ENCODE measurements at places on chromosomes 12 and 14.

DNA sequence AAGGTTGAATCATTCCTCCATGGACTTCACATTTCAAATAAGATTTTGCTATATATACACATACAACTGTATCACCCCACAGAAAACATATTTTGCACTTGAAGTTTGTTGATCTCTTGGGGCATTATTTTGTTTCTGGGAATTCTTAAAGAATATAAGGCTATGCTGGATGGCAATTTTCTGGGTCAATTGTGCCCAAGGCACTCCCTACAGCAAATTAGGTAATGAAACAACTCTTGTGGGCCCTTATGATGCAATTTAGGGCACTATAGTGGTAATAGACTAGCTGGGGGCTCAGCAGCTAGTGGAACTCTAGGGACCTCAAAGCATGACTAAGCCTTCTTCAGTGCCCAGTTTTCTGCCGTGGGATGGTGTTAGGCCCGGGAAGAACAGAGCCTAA is 444.4 kb downstream of the NRXN3 start:
- no peak for DNase-seq

DNA sequence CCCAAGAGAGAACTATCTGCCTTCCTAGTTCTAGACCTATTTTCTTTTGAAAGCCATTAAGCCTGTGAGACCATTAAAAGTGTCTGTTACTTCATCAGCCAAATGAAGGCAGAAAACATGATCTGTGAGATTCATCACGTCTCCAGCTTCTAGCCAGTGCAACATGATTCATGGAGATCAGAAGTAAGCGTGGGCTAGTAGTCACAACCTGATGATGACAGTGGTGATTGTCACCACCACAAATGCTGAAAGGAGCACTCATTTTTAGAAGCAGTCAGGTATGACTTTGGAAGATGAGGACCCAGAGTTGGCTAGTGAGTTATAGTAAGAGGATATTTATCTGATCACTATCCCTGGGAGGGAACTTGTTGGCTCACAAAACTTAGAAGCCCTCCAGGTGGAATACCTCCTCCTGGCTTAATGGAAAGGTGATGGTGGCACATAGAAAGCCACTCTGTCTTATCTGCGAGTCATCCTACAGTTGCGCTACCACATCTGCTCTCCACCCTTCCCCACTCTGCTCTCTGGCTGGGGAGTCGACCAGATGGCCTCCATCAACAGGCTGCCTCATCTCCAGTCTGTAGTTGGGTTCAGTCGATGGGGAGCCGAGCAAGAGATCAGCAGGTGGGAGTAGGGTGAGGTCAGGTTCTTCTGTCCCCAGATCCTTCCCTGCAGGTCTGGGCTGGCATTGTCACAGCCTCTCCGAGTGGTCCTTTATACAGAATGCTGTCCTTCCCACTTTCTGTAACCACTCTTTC is 317.6 kb upstream of the FKBP4 start:
- no peak for DNase-seq

GRCh38 chr14:106840258-106840657 is 1313.9 kb downstream of the TMEM121 start:
- DNase-seq = peak; percentile 16

- DNase-seq = no peak
Observed at GRCh38 chr14:96158735-96159134, 45.9 kb upstream of the BDKRB2 start.

GRCh38 chr14:47226877-47227520 is 448.4 kb downstream of the MDGA2 start:
- DNase-seq = no peak

DNA sequence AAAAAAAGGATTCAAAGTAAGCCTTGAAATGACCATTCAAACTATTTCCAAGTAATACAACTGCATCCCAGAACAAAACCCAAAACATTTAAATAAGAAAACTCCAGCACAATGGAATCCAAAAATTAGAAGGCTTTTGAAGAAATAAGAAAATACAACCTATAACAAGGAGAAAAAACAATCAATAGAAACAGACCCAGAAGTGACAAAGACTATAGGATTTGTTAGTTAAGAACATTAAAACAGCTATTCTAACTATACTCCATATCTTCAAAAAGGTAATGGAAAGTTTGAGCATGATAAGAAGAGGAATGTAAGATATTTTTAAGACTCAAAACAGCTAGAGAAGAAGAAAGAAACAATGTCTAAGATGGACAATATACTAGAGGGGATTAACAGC is 39.3 kb upstream of the SRP54 start:
- no peak for DNase-seq

GRCh38 chr14:60482743-60483142 is 3.1 kb downstream of the C14orf39 start:
- DNase-seq = no peak

- no peak for DNase-seq
Observed at GRCh38 chr14:98958632-98959031, 313.4 kb downstream of the BCL11B start.

- no peak for DNase-seq
Observed at GRCh38 chr12:23631786-23632377, 317.6 kb downstream of the SOX5 start.

DNA sequence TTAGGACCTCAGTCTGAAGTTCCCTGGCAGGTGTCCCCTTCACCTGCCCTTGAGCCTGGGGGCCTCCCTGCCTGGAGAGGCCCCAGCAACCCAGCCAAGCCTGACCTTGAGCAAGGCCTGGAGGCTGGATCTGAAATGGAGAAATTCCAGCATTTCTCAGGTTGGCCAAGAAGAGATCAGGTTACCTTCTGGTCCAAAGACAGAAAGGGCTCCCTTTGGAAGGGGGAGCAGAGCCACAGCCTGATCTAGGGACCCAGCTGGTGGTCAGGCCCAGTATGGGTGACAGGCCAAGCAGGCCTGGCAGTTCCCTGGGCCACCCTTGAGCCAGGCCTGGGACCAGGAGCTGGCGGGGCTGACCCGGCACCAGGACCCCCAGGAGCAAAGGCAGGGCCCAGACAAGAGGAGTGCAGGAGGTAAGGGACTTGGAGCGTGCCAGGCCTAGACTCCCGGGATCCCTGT is 82.8 kb downstream of the TNFAIP2 start:
- DNase-seq = no peak

- peak; percentile 5 for DNase-seq
Observed at GRCh38 chr12:67710582-67710981, 62.0 kb downstream of the DYRK2 start.

- DNase-seq = no peak
Observed at GRCh38 chr12:132432721-132433577, 57.0 kb upstream of the FBRSL1 start.

DNA sequence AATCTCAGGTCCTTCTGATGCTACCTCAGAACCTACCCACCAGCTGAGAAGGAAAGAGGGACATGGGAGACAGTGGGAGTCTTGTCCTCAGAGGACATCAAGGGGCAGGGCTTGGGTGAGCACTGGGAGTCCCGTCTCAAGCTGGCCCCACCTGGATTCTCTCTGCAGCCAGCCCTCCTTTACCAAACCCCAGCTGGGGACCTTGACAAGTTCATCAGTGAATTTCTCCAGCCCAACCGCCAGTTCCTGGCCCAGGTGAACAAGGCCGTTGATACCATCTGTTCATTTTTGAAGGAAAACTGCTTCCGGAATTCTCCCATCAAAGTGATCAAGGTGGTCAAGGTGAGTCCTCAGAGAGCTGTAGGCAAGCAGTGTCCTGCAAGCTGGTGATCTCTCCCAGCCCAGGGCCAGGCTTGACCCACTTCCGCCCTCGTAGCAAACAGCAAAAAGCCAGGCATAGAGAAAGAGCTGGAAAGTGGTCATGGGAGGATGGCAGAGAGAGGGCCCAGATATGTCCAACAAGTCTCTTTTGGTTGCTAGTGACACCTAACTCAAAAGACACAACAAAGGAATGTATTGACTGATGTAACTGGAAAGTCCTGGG is 14.2 kb upstream of the OAS2 start:
- no peak for DNase-seq

DNA sequence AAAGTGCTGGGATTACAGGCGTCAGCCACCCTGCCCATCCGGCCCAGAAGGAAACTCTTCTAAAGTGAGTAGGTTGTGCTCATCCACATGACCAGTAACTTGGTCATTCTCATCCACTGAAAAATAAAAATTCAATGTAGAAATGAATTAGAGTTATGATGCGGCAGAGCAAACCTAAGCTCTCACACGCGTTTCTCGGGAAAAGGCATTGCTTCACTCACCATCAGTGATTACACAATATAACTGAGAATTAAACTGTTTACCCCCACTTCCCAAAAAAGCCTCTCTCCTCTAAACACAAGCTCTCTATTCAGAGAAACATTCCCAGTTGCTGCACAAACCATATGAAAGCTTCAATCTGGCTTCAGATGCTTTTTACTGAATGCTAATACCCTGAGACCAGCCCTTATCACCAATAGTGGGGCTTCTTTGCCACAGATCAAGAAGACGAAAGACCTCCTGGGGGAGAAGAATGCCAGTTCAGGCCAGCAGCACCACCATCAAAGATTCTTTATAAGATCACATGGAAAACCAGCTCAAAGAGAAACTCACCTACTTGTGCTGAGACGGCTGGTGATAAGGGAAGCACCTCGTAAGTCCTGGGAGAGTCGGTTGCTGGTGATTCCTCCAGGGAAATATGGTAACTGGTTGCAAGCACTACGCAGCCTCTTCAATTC is 121.5 kb upstream of the SFSWAP start:
- no peak for DNase-seq

DNA sequence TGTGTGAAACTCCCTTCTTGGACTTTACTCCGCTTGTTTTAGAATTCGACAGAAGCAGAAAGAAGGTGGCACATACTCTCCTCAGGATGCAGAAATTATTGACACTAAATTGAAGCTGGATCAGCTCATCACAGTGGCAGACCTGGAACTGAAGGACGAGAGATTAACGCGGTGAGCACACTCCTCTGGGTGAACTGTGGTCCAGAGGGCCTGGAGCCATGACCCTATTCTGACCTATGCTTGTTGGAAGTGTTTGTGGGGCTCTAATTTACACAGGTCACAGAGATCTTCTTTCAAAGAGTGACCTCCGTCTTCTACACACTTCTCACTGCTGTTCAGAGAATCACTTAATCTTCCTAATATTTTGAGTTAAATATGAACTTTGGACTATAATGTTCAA is 72.5 kb upstream of the MYF6 start:
- no peak for DNase-seq

GRCh38 chr14:100051103-100051502 is 14.1 kb upstream of the EVL start:
- no peak for DNase-seq

- DNase-seq = no peak
Observed at GRCh38 chr12:1540690-1541089, 53.7 kb downstream of the FBXL14 start.

GRCh38 chr14:65267856-65268255 is 144.7 kb upstream of the FUT8 start:
- DNase-seq = no peak

DNA sequence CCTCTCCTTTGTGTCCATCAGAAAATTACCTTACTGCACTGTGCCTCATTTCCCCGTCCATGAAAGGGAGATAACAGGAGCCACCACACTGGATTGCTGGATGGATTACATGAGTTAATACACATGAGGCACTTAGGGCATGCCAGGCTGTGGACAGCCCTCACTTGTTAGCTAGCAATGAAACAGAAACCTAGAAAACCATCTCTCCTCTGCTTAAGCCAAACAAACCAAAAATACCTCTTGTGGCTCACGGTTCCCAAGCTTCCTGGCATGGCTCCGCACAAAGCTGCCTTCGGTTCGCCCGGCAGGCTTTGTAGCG is 660 bp upstream of the HCFC2 start:
- DNase-seq = no peak

- DNase-seq = no peak
Observed at GRCh38 chr12:56134897-56135296, 6.8 kb downstream of the ESYT1 start.

- no peak for DNase-seq
Observed at GRCh38 chr14:24252289-24253124, 10.1 kb upstream of the TINF2 start.

DNA sequence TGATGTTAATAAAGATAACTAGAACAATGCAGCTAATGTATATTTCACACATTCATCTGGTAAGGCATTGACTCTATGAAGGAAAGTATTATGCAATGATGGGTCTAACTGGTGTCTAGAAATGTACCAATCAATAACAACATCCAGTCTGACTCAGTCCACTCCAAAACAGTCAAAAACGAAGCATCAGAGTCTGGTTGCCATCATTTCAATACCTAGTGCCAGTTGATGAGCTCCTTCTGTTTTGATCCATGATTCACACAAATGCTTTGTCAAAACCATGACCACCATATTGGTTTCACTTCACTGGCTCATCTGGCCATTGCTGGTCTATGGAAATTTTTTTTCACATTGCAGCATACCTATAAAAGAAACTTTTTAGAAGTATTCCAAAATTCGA is 747.2 kb upstream of the TMEM132C start:
- no peak for DNase-seq

DNA sequence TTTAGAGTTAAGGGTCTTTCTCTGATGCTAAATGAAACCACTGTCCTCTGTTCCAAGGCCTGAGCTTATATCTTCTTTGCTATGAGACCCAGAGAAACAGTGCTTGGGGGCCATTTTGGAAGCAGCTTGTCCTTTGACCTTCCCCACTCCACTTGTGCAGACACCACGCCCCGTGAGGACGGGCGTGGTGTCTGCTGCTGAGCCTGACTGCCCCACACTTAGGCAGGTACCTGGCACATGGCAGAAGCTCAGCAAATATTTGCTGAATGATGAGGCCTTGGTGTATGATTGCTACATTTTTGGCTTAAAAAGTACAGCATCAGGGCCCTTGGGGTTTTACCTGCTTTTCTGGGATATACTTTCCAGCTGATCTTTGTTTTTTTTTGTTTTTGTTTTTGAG is 69.9 kb downstream of the RASSF3 start:
- no peak for DNase-seq

GRCh38 chr12:14263742-14264141 is 101.7 kb upstream of the ATF7IP start:
- no peak for DNase-seq

DNA sequence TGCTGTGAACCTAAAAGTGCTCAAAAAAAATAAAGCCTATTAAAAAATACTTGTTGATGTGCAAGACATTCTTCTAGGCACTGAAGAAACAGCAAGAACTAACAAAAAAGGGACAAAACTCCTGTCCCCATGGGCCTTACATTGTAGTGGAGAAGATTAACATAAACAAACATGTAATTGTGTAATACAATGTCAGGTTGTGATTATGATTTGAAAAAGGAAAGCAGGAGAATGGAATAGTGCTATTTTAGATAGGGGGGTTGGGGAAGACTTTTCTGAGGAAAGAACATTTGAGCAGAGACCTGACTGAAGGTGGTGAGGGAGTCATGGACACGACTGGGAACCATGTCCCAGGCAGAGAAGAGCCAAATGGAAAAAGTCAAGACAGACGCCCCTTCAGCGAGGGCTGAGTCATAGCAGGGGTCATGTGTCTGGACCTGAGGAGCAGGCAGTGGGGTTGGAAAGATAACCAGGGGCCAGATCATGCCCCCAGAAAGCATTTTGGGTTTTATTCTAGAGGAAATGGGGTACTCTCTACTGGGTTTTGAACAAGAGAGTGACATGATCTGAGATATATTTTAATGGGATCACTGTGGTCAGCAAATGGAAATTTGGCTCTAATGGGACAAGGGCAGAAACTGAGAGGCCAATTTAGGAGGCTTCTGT is 19.4 kb upstream of the IFNG start:
- no peak for DNase-seq

Measured in CD4-positive, alpha-beta T cell treated with Interferon gamma for 1 hour (primary cell).